ENCODE measurements at places on chromosomes 3 and 15.

GRCh38 chr15:88177451-88177850, 79.1 kb downstream of the NTRK3 start:
- no peak for DNase-seq

DNA sequence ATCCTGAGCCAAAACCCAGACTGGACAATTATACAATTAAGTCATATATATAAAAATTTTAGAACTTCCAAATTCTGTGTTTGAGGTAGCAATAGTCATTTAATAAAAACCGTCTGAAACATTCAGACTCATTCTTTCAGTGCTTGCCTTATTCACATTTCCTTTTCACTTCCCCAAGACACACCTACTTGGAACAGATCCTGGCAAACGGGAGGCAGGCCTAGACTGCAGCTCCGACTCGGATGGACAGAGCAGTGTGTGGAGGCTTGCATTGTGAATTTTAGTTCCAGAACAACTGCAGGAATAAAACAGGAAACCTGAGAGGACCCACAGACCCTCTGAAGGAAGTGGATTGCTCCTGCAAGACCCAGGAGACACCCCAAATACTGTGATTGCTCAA, 341.4 kb downstream of the CNTN3 start:
- peak; percentile 27 for DNase-seq

- DNase-seq, result no peak
Measured at GRCh38 chr3:62525281-62525680, 151.9 kb upstream of the FEZF2 start.

DNA sequence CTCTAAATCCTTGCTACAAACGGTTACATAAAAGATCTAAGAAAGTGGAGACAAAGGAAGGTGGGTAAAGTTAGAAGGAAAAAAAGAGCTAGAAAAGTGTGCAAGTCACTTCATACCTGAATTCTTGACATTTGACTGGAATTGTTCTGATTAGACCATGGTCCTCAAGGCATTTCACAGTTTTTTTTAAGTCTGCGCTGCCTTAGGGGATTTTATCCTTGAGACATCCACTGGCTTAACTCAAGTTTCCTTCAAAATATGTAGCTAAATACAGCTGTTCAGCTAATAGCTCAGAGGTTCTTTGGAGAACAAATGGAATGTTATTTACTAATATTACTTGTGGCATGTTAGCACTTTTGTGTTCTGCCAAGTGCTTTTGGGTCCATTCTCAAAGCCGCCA, 236.9 kb downstream of the TP63 start:
- no peak for DNase-seq

DNA sequence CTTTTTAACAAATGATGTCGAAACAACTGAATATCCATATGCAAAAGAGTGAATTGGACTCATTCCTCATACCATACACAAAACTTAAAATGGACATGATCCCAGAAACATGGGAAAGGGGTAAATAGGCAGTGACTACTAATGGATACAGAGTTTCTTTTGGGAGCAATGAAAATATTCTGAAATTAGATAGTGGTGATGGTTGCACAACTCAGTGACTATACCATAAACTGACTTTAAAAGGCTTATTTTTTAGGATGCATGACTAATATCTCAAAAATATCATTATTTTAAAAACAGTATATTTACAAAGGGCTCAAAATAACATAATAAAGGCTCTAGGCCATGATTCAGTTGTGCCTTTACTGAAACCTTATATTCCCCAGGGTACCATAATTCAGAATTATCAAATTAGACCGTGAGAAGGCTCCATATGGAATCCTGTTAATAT, 16.3 kb upstream of the ATP13A3 start:
- DNase-seq, result no peak

- no peak for DNase-seq
Measured at GRCh38 chr3:10975695-10976234, 16.8 kb upstream of the SLC6A1 start.

GRCh38 chr3:86969500-86970189, 21.3 kb downstream of the VGLL3 start:
- DNase-seq, result peak; percentile 40

GRCh38 chr3:159988617-159989271, at the start of gene IL12A:
IL12A (plus strand) TSS chr3:159988835.
- peak; percentile 85 for DNase-seq

GRCh38 chr15:80841541-80841940, 62.4 kb downstream of the CEMIP start:
- no peak for DNase-seq

DNA sequence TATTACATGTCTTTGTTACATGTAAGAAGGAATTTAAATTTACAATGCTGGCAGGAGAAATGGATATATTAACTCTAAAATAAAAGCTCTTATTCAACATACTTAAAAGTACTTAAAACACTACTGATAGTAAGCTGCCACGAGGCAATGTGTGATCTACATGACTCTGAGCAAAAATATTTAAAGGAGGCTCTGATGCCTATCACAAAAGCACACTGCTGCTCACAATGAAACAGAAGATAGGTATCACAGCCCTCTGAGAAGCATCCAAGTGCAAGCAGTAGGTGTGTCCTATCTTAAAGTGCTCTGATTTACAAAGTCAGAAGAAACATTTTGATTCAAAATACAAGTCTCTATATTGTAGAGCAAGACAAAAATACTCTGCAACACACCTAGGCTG, 371.2 kb upstream of the WNT5A start:
- DNase-seq, result no peak

DNA sequence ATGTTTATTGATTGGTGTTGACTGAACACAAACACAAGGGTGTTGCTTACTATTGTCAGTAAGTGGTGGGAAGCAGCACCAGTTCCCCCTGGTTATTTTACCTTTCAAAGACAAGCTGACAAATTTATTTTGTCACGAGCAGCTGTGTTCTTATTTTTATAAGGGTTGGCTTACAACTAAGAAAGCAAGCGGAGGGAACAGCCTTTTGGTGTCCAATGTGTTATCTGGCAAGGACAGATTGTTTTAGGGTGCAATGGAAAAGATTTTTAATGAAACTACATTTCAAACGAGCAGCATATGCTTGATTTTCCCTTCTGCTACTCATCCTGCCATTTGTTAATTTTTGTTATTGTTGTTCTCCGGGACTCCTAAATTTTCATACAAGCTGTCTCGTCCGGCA, 920.6 kb upstream of the CFAP20DC start:
- DNase-seq, result no peak

GRCh38 chr3:21294768-21295167, 456.2 kb downstream of the ZNF385D start:
- peak; percentile 45 for DNase-seq

GRCh38 chr3:69890691-69891090, 108.8 kb upstream of the SAMMSON start:
- no peak for DNase-seq

- DNase-seq, result peak; percentile 38
Measured at GRCh38 chr3:179613807-179614206, 9.2 kb downstream of the NDUFB5 start.

DNA sequence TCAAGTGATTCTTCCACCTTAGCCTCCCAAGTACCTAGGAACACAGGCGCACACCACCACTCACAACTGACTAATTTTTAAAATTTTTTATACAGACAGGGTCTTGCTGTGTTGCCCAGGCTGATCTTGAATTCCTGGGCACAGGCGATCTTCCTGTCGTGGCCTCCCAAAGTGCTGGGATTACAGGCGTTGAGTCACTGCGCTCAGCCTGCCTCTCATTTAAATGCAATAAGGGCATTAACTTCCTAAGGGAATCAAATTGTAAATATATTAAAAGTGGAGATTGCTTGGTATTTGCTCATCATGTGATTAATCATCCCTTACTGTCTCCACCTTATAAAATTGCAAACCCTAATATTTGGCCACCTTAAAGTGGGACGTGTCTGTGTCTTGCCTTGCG, 65.2 kb downstream of the PGPEP1L start:
- DNase-seq, result no peak

GRCh38 chr3:171845481-171846284, 2.5 kb downstream of the TMEM212 start:
- peak; percentile 59 for DNase-seq

- DNase-seq, result no peak
Measured at GRCh38 chr3:142046320-142047020, 102.9 kb downstream of the TFDP2 start.

GRCh38 chr3:141313093-141313683, 55.1 kb upstream of the ZBTB38 start:
- DNase-seq, result no peak

- DNase-seq, result peak; percentile 62
Measured at GRCh38 chr15:28086175-28086703, 12.9 kb downstream of the OCA2 start.

DNA sequence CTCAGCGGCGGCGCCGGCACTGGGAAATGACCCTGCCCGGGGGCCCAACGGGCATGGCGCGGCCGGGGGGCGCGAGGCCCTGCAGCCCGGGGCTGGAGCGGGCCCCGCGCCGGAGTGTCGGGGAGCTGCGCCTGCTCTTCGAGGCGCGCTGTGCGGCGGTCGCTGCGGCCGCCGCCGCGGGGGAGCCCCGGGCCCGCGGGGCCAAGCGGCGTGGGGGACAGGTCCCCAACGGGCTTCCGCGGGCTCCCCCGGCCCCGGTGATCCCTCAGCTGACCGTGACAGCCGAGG, 172 bp downstream of the ITPKA start:
- no peak for DNase-seq

GRCh38 chr15:80367094-80367493, 37.1 kb upstream of the ARNT2 start:
- DNase-seq, result no peak

- DNase-seq, result no peak
Measured at GRCh38 chr3:141413801-141414689, 45.7 kb downstream of the ZBTB38 start.

GRCh38 chr3:45881078-45882022, 5.0 kb upstream of the CCR9 start:
- peak; percentile 83 for DNase-seq

GRCh38 chr3:155619118-155619915, 125.6 kb downstream of the PLCH1 start:
- DNase-seq, result no peak

DNA sequence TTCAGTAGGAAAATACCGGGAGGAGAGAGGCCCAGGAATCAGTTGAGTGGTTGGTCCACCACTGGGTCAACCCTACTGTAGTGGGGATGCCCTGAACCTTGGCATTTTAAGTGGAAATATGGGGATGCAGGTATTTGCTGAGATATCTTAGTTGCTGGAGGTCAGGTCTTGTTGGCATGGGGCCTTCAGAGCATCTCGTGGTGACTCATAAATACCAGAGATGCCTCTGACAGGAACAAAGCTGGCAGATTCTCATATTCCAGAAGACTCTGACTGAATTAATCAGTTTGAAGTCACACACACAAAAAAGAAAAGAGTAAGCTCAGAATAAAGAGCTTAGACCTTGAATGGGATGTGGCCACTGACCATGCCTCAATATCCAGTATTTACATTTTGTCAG, 91.6 kb downstream of the CACNA2D3 start:
- DNase-seq, result peak; percentile 87

- DNase-seq, result peak; percentile 92
Measured at GRCh38 chr3:136343873-136344555, 93.9 kb downstream of the PCCB start.

DNA sequence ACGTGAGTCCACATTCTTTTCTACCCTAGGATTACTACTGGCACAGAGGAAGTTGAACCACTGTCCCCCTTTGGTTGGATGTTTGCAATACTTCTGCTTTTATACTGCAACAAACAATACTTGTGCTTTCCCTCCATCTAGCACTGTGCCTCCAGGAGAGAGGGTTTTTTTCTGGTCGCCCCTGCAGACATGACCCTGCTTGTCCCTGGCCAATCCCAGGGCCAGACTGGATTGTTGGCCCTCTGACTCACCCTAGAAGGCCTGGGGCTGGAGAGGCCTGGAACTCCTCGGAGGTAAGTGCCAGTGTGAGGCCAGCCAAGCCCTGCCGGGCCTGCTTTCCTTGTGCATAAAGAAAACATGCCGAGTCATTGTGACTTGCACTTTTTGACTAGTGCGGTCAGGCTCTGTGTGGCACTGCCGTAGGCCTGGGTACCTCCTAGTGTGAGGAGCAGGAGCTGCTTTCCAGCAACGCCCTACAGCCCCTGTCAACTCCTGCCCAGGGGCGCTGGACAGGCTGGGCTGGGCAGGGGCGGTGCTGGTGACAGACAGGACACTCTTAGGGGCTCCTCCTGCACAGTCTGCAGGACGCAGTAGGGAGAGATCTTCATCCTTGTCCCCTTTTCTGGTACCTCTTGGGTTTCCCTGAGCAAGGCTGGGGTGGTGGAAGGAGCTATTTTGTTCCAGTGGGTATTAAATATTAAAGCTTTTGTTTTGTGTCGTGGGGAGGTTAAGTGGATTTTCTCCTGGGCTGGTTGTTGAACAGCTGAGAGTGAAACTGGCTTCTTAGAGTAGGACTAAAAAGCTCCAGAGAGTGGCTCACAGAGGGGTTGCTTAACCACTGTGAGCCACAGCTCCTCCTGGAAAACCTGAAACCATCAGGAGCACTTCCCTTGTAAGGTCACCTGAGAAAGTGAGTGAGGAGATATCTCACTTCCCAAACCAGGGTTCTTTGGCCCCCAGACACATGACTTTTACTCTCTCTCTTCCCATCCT, 14.4 kb upstream of the TKT start:
- DNase-seq, result peak; percentile 99

DNA sequence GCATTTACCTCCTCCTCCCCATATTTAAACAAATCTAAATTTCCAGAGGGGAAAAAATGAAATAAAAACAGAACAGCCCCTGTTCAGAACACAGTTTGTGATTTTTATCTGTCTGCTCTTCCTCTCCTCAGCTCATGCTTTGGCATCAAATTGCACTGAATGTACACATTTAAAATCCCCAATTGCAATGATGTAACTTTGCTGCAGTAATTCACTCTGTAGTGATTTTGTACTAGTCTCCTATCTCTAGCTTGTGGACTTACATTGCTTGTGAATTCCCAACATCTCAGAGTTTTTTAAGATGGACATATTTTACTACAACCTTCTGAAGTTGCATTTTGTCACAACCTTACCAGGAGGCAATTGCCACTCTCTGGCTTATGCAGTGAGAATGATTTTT, 81.6 kb upstream of the ROBO2 start:
- DNase-seq, result no peak

GRCh38 chr15:96125721-96126415, 204.6 kb upstream of the NR2F2 start:
- no peak for DNase-seq

Measured in kidney tubule cell (primary cell).